ENCODE measurements at places on chromosomes 11 and 22.

GRCh38 chr22:44193535-44193891 lies 12.8 kb downstream of the PARVG start:
- no peak for DNase-seq

- DNase-seq = no peak
Measured at GRCh38 chr11:76773921-76774361, 9.2 kb upstream of the TSKU start.

GRCh38 chr11:130089674-130090073 lies 20.0 kb downstream of the APLP2 start:
- no peak for DNase-seq

DNA sequence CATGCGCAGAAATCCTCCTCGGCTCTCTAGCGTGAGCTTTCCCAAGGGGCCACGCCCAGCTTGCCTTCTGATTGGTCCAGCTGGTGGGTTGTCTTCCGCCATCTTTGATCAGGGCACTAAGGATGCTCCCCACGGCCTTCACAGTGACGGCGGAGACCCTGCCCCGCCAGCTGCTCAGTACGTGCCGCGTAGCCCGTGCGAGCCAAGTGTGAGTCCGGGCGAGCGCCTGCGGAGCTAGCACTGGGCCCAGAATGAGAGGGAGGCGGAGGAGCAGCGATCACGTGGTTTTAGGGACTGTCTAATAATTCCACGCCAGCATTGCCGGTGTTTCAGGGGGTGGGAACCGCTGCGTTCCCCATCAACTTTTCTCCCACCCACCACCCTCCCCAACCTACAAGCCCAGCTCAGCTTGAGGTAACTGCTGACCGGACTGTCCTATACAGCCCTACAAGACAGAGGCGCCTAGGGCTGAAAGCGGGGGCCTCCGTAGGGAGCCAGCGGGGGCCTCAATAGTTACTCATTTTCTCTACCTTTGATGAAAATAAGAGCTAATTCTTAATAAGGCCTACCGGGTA lies 1.5 kb upstream of the MTFP1 start:
- peak; percentile 100 for DNase-seq

DNA sequence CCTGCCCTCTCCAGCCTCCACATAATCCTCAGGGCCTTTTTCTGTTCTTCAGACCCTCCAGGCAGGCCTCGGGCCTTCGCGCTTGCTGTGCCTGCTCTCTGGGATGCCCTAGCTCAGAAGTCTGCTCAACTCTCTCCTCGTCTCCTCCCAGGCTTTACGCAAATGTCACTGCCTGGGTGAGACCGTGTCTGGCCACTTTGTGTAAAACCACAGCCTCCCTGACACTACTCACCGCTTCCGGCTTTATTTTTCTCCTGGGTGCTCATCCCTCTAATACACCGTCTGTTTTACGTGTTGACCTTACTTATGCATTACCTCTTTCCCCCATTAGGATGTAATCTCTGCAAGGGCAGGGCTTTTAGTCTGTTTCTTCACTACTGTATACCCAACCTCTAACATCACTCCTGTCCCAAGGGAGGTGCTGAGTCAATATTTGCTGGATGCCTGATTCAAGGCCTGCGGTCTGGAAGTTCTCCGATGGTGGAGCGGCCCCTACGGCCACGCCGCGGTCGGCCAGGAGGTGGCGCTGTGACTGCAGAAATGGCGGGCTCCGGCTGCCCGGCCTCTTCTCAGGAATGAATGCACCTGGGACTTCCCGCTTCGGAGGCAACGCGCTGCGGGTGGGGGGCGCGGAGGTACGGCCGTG lies 58.2 kb upstream of the THY1 start:
- DNase-seq = peak; percentile 68

GRCh38 chr11:131658414-131658813 lies 288.0 kb downstream of the NTM start:
- no peak for DNase-seq

DNA sequence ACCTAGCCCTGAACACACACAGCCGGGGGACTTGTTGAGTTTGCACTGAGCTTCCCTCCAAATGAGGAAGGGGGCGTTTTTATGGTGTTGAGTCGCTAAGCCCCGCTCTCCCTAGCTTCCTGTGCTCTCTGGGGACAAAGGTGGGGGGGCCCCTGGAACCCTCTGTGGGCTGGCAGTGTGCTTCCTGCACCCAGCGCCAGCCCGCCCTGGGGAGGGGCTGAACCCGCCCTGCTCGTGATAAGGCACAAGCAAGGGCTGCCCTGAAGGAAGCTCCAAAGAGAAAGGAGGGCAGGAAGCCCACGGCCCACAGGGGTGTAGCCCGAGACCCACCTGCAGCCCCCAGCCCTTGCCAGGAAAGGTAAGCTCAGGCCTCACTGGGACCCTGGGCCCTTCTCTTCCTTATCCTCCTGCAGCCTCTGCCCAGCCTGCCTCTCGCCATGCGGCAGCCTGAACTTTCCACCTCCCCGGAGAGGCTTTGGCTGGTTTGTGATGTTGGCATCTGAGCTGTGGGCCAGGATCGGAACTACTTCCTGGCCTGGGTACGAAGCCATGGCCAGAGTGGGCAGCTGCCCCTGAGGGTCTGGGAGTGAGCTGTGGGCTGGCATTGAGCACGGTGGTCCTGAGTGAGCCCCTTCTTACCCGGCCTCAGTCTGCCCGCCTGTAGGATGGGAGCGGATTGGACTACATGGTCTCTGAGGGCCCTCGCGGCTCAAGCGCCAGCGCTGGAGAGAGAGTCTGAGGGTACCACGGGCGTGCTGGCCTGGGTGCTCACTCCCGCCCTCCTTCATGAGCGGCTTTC lies at the start of gene FERMT3:
Gene FERMT3, plus strand, starts transcription at position 265 of the 799 bp plus-strand sequence. CDS start 644 bp downstream, outside the sequence.
- peak; percentile 71 for DNase-seq

- DNase-seq = no peak
Measured at GRCh38 chr11:119044708-119045107, 12.3 kb downstream of the HYOU1 start.

DNA sequence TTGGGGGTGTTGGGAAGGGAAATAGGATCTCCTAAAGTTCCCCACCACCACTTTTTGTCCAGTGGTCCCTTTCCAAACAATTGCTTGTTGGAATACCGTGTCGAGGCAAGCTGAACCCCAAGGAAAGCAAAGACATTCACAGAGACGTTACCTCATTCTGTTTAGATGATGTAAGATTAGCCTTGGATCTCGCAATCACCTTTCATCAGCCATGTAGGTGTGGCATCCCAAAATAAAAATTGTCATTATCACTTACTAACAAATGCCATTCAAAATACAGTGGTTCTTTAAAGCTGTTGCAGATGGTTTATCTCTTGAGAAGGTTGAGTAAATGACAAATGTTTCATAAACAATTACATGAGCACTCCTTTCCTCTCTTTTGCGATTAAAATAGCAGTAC lies 86.5 kb upstream of the SLC25A18 start:
- no peak for DNase-seq

GRCh38 chr11:34147581-34147980 lies 42.2 kb downstream of the NAT10 start:
- no peak for DNase-seq

DNA sequence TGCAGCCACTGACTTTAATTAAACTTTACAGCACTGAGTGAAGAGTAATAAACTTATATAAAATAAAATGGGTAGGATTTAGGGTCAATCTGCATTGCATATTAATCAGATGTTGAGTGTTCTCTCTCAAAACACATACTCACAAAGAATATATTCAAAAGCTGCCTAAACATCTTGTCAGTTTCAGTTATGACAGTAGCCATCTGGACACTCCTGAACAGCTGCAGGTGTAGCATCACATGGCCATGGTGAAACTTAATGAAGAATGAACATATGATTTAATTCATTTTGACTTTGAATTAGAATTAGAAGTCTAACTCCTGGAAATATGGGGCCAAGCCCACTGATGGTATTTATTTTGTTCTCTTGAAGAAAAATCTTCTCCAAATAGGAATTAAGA lies 684.3 kb upstream of the RAG2 start:
- no peak for DNase-seq

GRCh38 chr11:10155793-10156490 lies 138.1 kb downstream of the SBF2 start:
- DNase-seq = no peak
